NCI-H1105 treated with DMSO at 0.1 percent for 48 hours (cell line): ENCODE measurements at places on chromosomes 16 and 17.

DNA sequence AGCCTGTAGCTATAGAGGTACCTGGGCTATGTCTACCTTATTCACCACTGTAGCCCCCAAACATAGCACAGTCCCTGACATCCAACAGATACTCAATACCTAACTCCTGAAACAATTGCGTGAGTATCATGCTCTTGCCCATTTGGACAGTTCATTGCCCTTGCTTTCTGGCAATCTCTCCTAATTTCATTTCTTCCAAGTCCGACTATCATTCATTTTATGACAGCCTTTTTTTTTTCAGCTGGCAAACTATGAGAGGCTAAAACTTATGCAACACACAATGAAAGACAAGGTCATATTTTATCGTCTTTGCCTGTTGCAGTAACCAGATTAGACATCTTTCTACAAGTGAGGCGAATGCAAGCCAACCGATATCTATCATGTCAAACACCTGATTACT lies 169.2 kb downstream of the RBFOX1 start:
- DNase-seq = no peak

DNA sequence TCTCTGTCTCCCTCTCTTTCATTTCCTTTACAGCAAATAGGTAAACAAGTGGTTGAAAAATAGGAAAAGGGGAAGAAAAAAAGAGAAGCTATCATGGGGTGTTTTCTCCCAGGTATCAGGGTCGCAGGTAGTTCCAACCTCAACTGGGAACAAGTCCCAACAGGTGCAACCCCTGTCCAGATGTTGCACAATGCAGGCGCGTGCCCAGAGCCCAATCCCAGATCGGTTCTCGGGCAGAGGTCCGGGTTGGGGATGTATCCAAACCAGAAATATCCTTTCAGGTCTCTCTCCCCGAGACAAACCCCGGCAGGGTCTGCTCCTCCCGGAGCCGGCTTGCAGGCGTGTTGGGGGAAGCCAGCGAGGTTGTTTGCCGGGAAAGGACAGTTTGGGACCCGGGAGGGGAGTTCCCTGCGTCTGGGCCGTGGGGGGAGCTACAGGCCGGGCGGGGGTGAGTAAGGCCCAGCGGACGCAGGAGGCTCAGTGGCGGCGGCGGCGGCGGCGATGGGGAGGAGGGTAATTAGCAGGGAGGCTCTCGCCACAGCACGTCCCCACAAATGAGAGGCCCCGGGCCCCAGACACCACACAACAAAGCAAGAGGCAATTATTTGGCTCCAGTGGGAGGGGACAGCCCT lies 21.2 kb upstream of the SP6 start:
- DNase-seq = no peak

DNA sequence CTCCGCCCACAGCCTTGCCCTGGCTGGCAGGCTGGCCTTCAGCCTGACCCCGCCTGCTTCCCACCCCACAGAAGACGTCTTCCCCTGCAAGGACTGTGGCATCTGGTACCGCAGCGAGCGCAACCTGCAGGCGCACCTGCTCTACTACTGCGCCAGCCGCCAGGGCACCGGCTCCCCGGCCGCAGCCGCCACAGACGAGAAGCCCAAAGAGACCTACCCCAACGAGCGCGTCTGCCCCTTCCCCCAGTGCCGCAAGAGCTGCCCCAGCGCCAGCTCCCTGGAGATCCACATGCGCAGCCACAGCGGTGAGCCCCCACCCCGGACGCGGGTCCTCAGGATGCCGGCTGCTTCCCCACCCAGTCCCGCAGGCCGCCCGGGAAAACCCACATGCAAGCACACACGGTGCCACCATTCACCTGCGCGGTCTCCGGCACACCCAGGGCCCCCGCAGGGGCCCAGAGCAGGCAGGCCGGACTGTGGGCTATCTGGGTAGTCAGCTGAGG lies 38.2 kb upstream of the ZC3H18 start:
- no peak for DNase-seq

DNA sequence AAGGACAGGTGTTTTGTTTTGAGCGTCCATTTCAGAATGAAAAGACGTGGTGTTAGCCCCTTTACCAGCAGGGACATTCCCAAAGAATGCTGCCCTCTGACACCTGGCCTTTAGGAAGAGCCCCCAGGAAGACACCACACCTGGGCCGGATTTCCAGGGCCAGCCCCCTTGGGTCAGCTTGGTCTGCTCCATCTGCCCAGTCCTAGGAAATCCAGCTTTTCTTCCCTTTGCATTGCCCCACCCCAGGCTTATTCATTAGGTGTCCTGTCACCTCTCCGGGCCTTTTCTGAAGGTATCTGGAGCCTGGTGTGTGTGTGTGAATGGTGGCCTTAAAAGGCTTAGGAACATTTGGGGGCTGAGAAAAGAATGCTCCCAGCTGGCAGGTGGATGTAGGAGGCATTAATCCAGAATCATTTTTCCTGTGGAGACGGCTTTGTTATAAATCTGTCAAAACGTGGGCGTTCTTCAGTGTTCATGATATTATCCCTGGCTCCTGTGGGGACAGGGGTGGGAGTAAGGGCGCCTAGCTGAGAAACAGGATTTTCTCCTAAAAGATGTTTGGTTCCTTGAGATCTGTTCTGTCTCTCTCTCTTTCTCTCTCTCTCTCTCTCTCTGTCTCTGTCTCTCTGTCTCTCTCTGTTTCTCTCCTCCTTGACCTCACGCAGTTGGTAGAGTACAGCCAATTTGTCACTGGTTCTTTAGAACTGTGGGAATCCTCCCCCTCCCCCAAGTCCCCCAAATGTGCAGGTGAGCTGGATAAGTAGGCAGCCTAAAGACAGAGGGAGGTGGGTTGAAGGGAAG lies 84.0 kb downstream of the NTN1 start:
- DNase-seq = no peak

DNA sequence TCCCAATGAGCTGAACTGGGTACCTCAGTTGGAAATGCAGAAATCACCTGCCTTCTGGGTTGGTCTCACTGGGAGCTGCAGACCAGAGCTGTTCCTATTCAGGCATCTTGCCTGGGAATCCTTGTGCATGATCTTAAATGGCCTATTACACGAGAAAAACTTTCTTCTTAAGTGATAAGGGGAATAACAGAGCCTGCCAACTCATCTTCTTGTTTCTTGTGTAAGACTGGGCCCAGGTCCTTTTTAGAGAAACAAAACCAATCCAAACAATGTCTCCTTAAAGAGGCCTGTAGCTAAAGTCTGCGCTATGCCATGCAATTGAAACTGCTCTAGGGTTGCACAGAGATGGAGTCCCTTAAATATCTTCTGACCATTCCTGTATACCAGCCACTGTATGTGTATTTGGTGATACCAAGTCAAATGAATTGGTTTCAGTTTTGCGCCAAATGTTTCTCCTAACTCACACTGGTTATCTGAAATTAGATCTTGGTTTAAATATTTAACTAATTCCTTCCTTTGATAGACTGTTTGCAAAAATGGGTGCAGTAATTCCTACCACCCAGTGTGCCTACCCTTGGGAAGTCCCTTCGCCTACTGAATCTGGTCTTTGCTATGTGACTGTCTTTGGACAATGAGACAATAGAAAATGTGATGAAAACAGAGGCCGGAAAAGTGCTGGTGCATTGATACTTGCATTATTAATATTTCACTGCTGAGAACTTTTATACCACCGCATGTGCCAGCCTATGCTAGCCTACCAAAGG lies 6.5 kb upstream of the CCL23 start:
- no peak for DNase-seq

DNA sequence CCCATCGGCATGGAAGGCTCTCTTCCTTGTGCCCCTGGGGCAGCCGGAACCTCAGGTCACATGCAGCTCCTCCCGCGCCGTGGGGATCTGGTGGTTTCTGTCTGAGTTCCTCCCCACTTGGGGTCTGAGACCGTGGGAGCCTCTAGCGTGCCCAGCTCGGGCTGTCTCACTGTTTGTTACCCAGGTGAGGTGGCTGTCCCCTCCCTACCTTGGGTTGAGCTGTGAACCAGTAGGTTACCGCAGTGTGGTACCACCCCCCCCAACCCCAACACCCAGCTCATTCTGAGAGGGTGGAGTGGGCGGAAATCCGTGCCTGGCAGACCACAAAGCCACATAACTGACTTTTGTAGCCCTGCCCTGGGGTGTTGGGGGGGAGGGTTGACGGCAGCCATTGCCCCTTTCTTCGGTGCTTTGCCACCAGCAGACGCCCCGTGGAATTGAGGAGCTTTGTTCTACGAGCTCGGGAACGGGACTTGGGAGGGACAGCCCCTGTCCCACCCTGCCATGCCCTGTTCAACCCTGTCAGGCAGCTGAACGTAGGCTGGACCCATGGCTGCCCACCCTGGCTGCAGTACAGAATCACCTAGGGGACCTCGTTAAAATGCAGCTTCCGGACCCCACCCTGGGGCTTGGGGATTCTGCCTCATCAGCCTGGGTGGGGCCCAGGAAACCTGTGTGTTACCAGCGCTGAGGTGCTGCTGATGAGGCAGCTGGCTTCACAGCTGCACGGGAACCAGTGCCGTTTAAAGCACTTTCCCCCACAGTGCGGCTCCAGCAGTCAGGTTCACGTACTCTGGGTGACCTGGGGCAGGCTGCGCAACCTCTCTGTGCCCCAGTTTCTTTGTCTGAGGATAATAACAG lies 18.5 kb downstream of the RAP1GAP2 start:
- DNase-seq = no peak

GRCh38 chr17:64001091-64001579 lies 3.0 kb downstream of the PRR29 start:
- DNase-seq = no peak

DNA sequence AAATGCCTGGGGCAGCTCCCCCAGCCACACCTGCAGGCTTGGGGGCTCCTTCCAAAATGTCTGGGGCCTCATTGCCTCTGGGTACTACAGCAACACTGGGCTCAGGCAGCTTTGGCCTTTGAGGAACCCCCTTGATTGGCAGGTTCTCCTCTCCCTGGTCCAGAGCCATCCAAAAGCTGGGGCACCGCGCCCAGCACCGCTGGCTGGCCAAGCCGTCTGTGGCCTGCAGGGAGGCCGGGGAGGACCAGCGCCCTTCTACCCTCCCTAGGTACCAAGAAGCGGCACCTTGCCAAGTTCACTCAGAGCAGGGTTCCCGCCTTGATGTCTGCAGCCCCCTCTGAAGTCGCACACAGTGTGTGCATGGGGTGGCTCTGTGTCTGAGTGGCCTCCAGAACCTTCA lies 30.1 kb downstream of the TIMM22 start:
- no peak for DNase-seq

GRCh38 chr16:85625485-85626117 lies 12.5 kb downstream of the GSE1 start:
- DNase-seq = no peak

DNA sequence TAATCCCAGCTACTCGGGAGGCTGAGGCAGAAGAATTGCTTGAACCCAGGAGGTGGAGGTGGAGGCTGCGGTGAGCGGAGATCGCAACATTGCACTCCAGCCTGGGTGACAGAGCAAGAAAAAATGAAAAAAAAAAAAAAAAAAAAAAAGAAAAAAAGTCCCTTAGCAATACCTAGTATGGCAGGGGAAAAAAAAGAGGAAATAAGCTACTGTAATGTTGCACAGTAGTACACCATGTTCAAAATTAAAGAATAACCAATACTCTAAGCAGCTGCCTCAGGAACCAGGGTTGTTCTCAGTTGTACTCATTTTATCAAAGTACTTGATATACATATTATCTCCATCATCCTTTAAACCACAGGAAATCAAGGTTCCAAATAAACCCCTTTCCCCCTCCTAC lies 17.3 kb upstream of the TXNDC11 start:
- DNase-seq = no peak

DNA sequence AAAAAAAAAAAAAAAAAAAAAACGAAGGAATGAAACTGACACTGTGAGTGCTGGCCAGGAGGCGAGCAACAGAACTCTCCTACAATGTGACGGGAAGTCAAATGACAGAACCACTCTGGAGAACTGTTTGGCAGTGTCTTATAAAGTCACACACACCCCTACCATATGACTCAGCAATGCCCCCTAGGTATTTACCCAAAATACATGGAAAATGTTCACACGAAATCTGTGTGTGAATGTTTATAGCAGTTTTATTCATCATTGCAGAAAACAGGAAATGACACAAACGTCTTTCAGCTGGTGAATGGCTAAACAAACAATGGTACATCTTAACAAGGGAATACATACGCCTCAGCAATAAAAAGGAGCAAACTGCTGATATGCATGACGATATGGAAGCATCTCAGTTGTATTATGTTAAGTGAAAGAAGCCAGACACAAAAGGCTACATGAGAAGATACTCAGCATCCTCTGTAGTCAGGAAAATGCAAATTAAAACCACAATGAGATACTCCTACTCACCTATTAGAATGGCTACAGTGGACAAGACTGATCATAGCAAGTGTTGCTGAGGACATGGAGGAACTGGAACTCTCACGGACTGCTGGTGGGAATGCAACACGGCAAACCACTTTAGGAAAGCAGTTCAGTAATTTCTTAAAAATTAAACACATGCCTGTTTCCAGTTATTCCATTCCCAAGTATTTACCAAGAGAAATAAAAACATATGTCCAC lies 74.7 kb downstream of the TBC1D16 start:
- no peak for DNase-seq

DNA sequence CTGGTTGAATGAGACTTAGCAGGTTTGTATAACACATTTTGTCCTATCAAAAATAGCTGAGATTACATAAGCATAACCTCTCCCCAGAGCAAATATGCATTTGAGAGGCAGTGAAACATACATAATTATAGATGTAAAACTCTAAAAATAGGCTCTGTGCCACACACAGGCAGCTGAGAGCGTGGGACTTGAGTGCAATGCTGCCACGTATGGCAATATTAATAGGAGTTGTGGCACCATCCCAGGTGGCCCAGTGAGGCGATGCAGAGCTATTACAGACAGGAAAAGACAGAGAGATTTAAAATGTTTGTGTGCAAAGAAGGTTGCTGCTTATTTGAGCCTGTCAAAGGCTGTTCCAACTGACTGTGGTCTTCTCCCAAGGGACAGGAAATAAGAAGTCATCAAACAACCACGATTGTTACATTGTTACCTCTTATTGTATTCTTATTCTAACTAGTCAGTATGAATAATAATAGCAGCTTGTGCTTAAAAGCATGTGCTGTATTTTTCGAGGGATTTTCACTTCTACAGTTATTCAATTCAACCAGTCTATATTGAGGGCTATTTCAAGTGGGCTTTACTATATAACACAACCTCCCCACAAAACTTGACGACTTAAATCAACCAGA lies 116.5 kb downstream of the SALL1 start:
- peak; percentile 76 for DNase-seq
